Esophagus squamous epithelium (tissue), 5 donors: ENCODE measurements at places on chromosomes 11 and 22.

DNA sequence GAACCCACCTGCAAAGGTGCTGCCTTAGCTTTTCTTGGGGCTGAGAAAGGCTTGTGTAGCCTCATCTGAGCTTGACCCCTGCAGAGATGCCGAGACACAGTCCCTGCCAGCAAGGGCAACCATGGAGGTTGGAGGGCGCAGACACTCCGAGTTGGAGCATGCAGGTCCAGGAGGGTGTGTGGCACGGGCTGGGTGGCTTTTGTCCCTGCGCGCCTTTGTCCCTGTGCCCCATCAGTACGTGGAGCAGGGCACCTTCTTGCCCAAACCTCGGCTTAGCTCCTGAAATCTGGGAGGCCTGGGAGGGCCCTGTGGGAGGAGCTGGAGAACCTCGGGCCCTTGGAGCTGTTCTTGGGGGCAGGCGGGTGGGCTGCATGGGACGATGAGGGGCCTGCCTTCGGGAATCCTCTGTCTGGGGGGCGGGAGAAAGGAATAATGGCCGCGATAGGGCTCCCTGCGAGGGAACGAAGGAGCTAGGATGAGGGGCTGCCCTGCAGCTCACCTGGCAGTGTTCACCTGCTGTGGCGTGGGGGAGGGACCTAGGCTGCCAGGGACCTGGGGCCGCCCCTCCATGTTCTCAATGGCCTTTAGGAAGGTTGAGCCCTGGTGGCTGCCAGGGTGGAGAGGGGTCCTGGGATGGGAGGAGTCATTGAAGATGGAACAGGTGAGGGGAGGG, 3.4 kb downstream of the BRSK2 start:
- DNase-seq: no peak

DNA sequence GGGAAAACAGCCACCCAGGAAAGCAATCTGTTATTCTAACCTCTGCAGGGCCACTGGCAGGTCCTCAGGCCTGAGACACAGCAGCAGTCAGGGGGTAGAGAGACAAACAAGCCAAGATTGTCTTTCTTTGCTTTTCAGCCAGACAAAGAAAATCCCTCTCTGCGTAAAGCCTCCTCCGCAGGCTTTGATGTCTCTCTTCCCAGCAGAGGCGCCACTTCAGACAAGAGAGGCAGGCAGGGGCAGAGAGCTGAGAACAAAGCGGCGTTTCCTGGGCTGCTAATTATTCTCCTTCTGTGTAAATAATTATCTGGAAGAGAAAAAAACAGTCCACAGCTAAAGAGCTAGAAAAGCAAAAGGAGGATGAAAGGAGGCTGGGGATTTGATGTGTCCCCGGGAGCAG, 102.7 kb upstream of the SEZ6L start:
- no peak for DNase-seq

DNA sequence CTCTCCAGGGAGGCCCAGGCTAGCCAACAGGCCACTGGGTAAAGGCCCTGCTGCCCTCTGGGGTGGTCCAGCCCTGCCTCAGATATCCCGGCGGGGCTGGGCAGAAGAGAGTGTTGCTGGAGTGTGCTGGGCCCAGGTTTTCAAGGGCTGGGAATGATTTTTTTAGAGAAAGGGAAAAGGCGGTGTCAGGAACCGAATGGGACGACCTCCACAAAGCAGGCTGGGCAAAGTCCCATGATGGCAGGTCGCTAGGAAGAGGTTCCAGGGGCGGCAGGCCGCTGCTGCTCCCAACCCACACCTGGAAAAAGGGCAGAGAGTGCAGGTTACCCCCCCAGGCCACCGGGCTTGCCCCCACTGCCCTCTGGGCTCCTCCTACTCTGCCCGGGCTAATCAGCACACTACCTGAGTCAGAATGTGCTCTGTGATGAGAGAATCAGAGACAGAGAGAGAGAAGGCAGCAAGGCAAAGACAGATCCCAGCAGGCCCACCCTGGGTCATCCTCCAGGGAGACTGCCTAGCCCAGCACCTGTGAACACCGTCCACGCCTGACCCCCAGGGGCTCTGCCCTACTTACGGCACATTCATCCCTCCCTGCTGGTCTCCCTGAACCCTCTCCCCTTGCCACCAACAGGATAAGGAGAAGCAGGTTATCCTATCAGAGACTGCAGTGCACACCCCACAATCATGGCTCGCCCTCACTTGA, 4.6 kb downstream of the PATZ1 start:
- no peak for DNase-seq

- no peak for DNase-seq
Measured at GRCh38 chr11:67314218-67314617, 10.9 kb downstream of the SSH3 start.

- no peak for DNase-seq
Measured at GRCh38 chr22:34784056-34784455, 281.9 kb upstream of the ISX start.

DNA sequence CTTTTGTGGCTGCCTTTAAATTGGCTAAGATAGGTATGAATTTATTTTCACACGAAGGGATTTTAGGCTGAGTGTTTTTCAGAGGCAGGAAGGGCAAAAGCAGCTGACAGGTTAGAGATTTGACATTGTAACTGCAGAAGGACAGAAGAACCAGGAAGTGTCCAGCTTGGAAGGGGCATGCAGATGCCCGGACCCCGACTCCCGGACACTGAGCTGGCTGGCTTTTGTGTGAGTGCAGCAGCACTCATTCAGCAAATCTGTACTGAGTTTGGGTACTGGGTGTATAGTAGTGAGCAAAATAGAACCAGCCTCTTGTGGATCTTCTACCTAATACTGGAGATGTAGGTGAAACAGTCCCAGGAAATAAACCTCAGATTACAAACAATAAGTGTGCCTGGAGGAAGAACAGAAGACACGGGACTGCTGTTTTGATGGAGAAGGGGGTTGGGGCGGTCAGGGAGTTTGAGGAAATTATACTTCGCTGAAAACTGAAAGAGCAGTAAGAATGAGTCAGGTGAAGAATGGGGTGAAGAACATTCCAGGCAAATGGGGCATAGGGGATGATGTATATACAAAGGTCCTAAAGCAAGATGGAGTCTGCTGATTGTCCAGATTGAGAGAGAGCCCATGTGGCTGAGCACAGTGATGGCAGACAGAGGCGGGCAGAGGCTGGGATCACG, 64.6 kb downstream of the PPFIBP2 start:
- no peak for DNase-seq

GRCh38 chr11:111395081-111395480, 16.0 kb upstream of the POU2AF1 start:
- DNase-seq: no peak

DNA sequence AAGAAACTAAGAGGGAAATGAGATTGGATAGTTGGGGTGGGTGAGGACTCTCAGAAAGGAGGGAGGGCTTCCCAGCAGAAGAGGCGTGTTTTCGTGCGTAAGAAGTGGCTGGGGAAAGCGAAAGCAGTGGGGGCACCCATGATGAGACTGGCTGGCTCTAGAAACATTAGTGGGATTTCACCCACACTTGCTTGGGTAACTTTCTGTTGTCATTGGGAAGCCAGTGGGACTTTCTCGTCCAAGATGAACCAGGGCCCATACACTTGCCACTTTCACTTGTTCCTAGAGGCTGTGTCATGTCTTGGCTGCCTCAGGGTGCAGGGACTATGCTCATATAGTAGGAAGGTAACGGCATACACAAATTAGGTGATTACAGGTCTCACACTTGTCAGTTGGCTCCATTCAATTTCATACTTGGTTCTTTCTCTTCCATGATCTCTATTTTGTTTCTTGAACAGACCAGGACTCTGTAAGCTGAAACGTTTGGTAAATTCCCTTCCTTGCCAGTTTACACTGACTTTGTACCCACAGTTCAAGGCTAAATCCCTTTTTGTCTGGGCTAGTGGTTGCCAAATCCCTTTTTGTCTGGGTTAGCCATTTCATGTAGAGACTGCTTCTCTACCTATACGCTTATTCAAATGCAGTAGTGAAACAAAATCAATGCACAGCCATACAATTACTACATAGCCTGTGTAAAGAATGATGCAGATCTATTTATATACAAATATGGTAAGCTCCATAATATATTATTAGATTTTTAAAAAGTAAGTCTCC, 42.0 kb upstream of the CXCR5 start:
- no peak for DNase-seq

GRCh38 chr11:61961570-61962212, 5.7 kb downstream of the FTH1 start:
- no peak for DNase-seq

- no peak for DNase-seq
Measured at GRCh38 chr22:48490500-48491411, 1336.9 kb downstream of the BRD1 start.

DNA sequence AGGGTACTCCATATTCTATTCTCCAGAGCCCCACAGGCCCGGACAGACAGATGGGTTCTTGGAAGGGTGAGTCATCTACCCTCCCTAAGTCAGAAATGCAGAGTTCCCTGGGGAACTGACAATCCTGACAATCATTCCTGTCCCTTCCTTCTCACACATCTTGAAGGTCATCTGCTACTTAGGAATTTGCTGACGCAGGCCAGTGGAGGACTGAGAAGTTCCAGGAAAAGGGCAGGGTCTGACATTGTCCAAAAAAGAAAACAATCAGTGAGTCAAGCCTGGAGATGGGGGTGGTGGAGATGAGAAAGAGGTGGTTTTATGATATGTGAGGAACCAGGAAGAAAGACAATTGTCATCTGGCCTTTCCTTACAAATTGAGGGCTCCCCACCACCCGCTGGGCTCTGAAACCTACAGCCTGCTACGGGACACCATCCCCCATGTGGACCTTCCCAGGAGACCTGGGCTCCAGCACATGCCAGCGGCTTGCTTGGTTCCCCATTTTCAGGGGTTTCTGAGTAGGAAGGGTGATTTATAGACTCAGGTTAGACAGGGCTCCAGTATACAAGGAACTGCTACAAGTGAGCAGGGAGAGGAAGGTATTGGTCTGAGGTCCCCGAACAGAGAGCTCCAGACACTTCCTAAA, 12.9 kb downstream of the CD59 start:
- no peak for DNase-seq

- DNase-seq: no peak
Measured at GRCh38 chr11:110165039-110165925, 72.1 kb downstream of the ZC3H12C start.

- DNase-seq: no peak
Measured at GRCh38 chr22:38540701-38541100, 29.3 kb downstream of the DMC1 start.

- DNase-seq: no peak
Measured at GRCh38 chr22:49601614-49602321, 225.9 kb downstream of the BRD1 start.

DNA sequence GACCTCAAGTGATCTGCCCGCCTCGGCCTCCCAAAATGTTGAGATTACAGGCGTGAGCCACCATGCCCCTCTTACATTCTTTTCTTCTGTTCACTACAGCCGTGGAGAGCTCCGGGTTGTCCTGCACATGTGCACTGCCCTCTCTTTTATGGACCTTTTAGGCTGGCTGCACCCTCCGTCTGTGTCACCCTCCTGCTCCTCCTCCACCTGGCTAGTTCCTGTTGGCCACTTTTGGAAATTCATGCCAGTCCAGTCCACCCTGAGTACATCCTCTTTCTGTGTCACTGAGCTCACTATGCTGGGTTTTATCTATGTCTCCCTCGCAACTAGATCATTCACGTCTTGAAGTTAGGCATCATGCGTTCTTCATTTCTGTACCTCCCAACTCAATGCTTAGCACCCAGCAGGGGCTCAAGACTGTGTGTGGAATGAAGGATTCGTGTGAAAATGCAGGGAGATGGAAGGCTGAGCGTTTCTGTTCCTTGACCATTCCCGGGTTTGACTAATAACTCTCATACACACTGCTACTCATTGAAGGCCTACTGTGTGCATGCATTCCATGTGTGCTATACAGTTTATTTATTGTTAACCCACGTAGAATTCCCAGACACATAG, 60.6 kb downstream of the PTPRJ start:
- DNase-seq: no peak

DNA sequence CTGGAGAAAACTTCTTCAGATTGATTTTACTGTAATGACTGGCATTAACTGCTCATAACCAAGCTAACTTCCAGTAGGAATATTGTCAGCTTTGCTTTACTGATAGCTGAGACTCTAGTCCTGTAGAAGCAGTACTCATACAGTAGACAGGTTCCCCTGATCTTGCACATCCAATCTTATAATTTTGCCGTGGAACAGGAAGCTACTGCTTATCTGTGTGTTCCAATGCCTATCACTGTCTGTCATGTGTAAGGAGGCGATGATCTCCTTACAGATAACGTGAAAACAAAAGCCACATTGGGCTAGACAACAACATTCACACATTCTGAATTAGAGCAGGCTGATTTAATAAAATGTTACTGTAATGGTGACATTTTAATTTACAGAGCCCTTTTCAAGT, 13.2 kb downstream of the HSD17B12 start:
- no peak for DNase-seq

GRCh38 chr11:46253258-46254132, 24.0 kb upstream of the CREB3L1 start:
- DNase-seq: no peak

DNA sequence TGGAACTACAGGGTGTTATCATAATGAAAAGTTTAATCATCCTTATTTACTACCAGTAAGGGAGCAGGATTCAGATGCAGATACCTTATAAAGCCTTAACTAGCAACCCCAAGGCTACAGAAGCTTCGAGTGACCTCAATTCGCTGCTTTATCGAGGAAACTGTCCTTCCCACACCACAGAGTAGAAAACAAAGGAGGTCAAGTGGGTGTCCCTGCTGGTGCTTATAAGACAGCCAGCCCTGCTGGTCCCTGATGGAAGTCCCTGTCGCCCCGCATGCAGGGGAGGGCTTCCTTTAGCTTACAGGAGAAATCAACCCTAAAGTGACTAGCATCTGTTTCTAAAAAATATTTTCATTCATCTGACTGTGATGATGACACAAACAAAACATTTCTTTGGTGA, 7.3 kb downstream of the MN1 start:
- DNase-seq: no peak

DNA sequence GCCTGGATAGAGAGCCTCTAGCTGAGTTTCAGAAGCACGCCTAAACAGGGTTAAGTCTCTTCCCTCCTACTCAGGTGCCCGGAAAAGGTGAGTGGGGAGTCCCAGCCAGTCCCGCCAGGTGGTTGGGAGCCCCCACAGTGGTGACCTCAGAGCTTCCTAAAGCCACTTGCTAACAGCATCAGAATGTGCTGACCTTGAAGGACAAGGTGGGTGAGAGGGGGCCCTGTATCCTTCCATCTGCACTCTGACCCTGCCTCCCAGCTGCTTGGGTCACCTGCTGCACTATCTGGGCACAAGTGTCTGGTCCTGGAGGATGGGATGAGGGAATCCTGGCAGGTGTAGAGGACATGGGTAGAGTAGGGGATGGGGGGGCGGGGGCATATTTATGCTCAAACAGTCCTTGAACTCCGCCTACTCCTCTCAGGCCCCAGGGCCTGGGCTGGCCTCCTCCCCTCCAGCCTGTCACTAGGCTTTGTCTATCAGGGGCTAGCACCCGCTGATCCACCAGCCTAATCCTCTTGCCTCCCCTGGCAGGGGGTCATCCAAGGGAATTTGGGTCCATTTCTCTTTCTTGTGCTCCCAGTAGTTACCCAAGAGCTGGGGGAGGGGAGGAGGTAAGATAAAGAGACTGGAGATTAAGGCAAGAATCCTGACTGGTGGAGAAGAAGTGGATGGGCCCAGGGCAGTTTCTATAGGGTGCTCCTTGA, 3.4 kb downstream of the USP2 start:
- no peak for DNase-seq

- DNase-seq: no peak
Measured at GRCh38 chr11:103326070-103326794, 217.0 kb downstream of the DYNC2H1 start.

- no peak for DNase-seq
Measured at GRCh38 chr11:11691296-11692151, 69.7 kb upstream of the GALNT18 start.
